ENCODE measurements at places on chromosomes 5 and 9.

DNA sequence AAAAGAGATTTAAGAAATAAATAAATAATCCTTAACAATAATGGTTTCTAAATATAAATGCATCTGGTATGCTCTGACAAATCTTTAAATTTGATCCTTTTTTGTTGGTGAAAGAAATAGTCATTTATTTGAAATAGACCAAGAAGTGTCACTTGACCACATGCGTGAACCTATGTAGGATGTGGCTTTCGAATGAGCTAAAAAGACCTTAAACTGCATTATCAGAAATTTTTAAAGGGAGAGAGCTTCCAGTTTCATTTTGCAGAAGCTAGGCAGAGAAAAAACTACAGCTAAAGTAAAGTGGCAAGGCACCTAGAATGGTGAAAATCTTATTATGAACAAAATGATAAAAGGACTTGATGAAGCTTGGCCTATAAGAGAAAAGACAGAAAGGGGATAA, 309.2 kb upstream of the EFNA5 start:
- DNase-seq, result no peak

DNA sequence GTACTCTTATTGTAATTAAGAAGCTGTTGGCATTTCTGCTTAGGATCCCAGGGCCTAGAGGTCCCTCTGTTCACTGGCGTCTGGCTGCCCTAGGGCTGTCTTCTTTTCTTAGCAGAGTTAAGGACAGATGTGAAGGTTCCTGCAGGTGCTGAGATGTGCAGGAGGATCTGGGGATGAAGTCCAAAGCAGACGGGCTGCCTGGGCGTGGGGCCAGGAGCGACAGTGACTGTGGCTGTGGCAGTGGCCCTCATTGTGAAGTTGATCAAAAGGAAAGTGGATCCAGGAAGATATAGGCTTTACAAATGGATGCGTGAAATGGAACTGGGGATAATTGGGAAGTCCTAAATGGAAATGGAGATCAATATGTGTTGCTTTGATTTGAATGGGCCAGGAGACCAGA, 19.1 kb upstream of the SH3PXD2B start:
- DNase-seq, result no peak

GRCh38 chr5:146765089-146765832, 113.3 kb downstream of the PPP2R2B start:
- DNase-seq, result no peak

GRCh38 chr9:133285252-133285775, 10.3 kb upstream of the ABO start:
- no peak for DNase-seq

- DNase-seq, result no peak
Observed at GRCh38 chr9:122080986-122081385, 12.1 kb downstream of the TTLL11 start.

GRCh38 chr9:3857673-3858072, 331.9 kb upstream of the RFX3 start:
- DNase-seq, result no peak
